ENCODE measurements at places on chromosomes 2 and 18. TPM values are rescaled to one million over a fixed set of nuclear protein-coding genes. Genes with fewer than 3 reads are reported as not detected.

GRCh38 chr2:197121255-197121654 is 189.3 kb downstream of the ANKRD44 start:
- DNase-seq, result no peak

GRCh38 chr18:46474487-46475389 is 182.3 kb downstream of the LOXHD1 start:
- no peak for DNase-seq

GRCh38 chr18:45528712-45529336 is 86.5 kb upstream of the SLC14A2 start:
- DNase-seq, result no peak

GRCh38 chr18:8366656-8367055 is 242.6 kb upstream of the RAB12 start:
- DNase-seq, result no peak

DNA sequence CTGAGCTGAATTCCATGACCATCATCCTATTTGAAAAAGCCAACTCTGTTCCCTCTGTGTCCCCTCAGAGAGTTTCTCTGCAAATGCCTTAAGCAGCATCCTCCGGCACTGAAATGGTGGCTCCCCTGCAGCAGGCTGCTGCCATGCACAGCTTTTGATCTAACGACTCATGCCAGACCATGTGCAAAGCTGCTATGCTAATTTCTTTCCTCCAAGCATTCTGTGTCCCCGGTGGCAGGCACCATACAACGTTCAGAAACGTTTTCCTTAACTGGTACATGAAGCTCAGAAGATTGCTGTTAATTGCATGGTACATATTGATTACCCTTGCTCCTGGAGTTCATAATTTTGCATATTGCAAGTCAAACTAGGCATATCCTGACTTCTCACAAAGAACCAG is 336.8 kb downstream of the RBM43 start:
- no peak for DNase-seq

- no peak for DNase-seq
Observed at GRCh38 chr2:110843959-110844510, 111.7 kb downstream of the ACOXL start.

DNA sequence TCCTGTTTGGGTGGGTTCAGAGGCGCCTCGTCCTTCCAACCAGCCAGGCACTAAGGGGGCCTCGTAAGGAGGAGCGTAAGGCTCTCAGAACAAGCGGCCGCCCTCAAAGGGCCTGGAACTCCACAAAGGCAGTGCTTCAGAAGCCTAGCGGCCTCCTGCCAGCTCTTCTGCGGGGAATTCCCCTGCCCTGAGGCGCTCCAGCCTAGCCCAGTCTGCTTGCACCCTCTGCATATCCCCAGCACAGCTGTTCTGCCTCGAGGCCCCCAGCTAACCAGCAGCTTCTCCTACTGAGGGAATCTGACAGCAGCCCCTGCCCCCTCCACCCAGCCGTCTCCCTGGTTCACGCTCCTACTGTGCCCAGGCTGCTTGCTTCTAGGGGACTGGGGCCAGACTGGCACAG is 265.9 kb downstream of the TFCP2L1 start:
- peak; percentile 34 for DNase-seq

DNA sequence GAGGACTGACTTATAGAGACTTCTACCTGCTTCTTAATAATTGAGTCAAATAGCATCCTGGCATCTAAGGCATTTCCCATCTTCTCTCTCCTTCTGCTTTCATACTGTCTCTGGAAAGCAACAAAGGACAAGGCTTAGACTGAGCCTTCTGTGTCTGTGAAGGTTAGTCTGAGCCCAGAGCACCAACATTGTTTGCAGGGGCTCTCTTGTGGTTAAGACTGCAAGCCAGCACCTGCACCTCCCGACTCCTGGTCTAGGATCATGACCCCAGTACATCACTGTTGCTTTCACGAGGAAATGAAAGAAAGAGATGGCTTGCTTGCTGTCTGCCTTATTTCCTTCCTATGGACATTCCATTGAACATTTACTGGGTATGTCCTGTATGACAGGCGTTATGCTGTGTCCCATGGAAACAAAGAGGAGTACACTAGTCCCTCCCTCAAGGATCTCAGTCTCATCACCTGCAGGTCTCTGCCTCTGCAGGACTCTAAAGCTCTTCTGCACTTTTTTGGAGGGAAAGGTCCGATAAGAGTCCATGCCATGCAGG is 315.8 kb upstream of the EPAS1 start:
- DNase-seq, result no peak

GRCh38 chr2:192675681-192676080 is 480.9 kb upstream of the TMEFF2 start:
- no peak for DNase-seq

DNA sequence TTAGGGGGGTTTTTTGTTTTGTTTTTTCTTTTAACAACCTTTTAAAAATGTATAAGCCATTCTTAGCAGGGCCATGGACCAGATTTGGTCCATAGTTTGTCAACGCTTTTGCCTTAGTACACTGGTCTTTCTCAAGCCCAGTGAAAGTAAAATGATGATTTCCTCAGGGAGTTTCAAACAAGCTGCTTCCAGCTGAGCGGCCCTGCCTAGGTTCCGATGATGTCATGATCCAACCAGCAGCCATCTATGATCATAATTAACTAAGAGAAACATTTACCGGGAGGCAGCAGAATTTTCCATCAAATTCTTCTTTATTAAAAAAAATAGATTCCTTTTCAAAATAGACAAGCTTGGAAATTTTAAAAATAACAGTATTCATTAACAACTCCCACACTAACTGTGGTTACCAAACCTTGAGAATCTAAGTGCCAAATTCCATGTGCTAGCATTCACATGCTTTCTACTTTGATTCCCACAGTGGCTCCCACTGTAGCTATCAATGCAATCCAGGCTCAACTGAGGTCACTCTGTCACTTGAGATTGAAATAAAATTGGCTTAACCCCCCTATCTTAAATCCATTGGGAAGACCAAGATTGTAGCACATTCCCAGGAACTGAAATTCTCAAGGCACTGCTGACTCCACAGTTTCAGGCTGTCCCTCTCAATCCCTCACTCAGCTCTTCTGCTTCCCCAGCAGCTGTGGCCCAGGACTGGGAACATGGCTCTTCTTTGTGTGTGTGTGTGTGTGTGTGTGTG is 148.9 kb downstream of the RNF152 start:
- DNase-seq, result peak; percentile 53

- DNase-seq, result no peak
Observed at GRCh38 chr2:47257946-47258348, 102.8 kb upstream of the STPG4 start.

DNA sequence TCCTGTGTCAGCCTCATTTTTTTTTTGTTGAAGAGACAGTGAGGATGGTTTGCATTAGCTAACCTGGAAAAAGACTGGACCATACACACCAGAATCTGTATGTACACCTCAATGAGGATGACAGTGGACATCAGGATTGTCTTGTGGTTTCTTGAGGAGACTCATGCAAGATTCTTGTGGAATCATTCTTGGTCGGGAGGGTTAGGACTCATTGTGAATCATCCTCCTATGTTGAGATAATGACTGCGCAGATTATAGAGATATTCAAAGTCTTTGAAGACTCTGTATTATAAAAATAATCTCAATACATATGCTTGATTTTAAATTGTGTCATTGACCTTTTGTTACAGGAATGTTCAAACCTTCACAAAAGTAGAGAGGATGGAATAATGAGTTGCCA is 49.1 kb upstream of the DOCK10 start:
- no peak for DNase-seq

DNA sequence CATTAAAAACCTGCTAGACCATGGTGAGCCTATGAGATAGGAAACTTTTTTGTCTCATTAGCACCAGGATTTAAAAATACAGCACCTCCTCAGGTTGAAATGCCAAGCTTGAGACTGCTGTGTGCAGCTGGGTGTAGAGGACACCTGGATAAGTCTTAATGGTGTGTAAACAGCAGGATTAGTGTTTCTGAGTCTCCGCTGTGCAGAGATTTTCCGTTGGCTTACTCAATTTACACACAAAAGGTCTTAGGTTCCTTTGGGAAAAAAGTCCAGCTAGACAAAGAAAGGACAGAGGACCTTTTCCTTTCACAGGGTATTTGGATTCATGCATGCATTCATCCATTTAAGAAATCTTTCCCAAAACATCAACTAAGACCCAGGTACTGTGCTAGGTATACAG is 168.1 kb downstream of the NRXN1 start:
- no peak for DNase-seq

DNA sequence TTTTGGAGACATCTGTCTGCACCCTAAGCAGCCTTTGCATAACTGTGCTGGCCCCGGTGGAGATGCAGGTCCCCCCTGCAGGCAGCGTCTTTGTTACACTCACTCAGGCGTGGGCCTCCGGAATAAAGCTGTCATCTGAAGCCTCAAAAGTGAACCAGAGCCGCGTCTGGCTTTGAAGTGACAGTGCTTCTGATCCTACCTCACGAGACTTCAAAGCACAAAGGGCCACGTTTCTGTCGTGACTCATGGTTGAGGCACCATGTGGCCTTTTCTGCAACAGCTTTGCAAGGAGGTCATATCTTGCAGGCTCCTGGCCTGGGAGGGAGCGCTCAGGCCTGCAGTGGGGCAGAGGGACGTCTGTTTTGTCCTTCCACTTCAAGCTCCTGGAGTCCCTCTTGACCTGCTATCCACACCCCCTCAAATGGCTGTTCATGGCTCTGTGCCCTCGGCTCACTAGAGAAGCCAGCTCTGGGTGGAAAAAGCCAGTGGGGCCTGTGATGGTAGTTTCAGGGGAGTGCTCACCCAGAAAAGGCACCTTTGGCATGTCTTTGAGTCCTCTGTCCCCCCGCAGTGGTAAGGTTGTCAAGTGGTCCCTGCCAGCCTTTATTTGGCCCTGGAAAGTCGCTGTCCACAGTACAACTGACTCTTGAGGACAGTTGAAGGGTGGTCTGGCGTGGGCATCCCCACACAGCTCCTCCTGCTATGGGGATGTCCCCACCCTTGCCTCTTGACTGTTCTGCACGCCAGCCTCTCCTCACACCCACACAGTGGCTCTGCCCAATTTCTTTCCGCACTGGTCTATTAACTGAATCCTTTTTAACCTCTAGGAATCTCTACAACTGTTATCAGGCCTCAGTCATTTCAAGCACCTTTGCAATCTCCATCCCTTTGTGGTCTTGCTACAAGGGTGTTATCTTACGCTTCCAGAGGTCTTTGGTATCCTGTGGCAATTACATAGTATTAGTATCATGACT is 19.3 kb downstream of the GPR55 start:
- DNase-seq, result no peak

The B3GNT7 gene
- 8.1 TPM for total RNA-seq

GRCh38 chr2:69086466-69086865 is 73.5 kb downstream of the ANTXR1 start:
- DNase-seq, result no peak

All from left ventricle myocardium superior (tissue), 1 donor.